ENCODE measurements at places on chromosomes 4 and X.

GRCh38 chr4:891747-892146 is 40.4 kb downstream of the GAK start:
- no peak for DNase-seq

- DNase-seq, result no peak
These were observed 20.1 kb downstream of the SLC7A11 start for GRCh38 chr4:138222046-138222445.

GRCh38 chrX:97547877-97548578 is 664.3 kb downstream of the RPA4 start:
- no peak for DNase-seq

- DNase-seq, result no peak
These were observed 127.1 kb downstream of the RBM46 start for GRCh38 chr4:154908168-154908567.

- DNase-seq, result no peak
These were observed 589 bp upstream of the NEUROG2 start for GRCh38 chr4:112516471-112517066.

GRCh38 chr4:24473309-24473721 is 111.0 kb downstream of the DHX15 start:
- DNase-seq, result no peak

DNA sequence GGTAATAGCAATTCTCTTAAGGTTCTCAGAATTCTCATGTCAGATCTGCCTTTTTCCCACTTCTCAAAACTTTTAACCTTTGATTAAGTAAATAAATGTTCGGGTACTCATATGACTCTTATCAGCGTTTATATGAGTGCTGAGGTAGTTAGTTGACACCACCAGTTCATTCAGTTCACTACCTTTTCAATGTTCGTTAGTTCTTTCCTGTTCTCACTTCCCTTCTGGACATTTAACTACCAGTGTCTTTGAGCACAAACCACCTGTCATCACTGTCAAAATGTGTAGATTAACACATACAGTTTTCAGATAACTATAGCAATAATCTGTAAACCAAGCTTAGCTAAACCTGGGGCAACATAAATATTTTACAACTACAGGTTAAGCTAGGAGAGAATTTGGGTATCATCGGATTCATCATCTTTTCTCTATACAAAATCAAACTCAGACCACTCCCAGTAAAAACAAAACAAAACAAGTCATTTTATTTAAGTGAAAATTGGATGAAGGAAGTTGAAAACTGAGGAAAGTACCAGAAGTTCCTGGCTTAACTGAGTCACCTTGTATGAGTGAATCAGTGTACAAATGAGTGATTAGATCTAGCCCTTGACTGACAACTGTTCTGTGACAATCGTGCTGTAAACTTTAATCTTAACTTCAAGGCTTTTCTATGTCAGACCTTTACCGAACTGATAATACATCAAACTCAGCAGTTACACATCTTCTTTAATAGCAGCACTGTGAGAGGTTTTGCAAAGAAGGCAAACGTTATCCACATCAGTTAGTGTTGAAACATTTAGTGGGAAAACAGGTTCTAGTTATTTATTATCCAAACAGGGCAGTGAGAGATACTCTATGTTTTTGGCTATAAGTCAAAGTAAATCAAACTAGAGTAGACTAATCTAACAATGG is 41.9 kb downstream of the ARHGEF38 start:
- DNase-seq, result no peak

DNA sequence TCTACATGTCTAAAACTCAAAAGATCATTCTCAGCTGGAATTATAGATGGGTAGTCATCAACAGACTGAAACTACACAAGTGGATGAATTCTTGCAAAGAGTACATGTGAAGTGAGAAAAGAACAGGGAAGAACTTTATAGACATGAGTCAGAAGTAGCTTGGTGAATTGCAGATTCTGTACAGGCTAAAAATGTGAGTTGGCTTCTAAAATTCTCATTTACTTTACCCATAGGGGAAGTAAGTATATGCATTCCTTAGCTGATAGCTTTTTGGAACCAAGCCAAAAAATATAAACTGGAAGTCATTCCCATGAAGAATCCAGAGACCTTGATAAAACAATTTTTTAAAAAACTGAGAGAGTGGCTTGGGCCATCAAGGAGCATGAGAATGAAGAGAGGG is 584.2 kb upstream of the FTHL17 start:
- no peak for DNase-seq

DNA sequence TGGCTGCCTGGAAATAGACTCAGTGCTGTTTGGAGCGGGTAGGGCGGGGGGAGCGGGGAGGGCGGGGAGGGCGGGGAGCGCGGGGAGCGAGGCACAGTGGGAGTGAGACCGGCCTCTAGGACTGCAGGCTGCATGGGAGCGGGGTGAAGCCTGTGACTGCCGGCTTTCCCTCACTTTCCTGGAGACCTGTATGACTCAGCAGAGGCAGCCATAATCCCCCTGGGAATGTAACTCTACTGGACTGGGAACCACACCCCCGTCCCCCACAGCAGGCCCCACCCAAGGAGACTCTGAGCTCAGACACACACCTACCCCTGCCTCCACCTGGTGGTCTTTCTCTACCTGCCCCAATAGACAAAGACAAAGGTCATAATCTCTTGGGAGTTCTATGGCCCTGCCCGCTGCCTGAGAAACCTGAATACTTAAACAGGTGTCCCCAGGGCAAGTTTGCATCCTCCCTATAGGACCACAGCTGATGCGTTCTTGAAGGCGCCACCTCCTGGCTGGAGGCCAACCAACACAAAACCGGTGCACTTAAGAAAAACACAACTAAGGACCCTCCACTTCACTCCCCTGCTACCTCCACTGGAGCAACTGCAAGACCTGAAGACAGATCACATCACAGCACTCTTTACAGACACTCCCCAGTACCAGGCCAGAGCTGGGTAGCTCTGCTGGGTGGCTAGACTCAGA is 18.0 kb downstream of the HDAC8 start:
- no peak for DNase-seq

DNA sequence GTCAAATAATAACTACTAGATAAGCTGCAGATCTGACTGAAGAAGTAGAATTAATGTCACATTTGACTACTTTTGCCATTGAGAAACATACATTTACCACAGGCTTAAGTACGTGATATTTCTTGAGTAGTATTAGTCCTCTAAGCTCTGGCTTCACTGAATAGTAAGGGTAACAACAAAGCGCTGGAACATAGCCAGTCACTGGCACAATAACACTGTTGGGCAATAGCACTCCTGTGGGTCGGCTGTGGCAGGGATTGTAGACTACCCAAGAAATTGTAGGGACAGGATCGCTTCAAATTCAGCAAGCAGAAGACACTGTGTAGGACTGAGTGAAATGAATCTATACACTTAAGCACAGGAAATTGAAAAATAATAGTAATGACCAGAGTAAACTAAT is 27.1 kb upstream of the IL15 start:
- DNase-seq, result no peak

DNA sequence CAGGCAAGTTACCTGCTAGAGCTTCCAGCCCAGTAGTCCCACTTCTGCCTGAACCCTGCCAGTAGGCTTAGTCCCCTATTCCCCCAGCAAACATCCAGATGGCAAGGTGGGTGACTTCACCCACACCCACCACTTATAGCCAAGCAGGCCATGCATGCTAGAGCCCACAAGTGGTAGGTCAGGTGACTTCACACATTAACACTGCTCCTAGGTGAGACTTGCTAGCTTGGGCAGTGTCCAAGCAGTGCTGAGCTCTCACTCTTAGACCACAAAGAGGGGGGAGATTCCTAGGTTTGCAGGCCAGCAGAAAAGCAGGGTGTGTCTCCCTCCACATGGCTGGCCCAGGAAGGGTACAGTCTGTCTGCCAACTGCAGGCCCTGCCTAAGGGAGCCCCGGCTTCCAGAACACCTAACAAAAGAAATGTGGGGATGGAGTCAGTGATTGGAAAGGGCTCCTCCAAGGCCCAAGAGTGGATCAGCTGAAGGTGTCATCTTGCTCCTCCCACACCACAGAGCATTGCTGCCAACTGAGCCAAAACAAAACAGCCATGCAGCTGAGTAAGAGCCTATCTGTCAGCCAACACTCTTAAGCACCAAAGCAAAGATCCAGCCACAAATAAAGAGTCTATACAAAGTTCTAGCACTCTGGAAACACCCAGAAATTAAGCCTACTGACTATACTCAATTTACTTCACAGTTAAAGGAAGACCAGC is 158.1 kb upstream of the USP38 start:
- DNase-seq, result no peak

- no peak for DNase-seq
These were observed 49.9 kb upstream of the CPEB2 start for GRCh38 chr4:14952352-14952751.

DNA sequence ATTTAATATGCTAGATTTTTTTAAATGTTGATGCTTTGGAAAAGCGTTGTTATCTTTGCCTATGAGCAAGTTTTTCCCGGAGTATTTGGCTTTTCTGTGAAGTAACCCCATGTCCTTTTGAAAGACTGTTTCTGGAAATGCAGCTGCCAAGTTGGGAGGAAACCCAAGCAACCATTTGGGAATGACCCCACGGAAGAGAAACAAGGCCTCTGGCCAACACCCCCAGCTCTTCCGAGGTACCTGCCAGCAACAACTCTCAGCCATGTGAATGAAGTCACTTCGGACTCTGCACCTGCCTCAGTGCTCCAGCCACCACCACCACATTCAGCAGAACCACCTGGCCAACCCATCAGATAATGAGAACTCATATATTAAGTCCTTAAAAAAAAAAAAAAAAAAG is 36.2 kb upstream of the DHRSX start:
- DNase-seq, result no peak

DNA sequence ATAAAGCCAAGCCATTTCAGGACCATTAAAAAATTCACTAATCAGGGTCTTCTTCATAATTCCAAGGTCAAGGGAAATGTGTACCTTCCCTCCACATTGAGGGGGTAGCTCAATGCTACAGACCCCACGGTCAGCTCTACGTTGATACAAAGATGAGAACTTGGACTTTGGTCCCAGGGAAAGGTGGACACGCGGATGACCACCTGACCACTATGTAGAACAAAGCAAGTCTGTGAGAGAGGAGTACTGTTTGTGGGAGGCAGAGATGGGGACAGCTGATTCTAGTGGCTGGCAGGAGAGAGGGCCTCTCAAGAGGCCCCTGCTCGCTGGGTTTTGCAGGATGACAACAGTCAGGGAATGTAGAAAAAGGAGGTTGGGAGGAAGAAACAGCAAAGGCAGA is 58.0 kb downstream of the SLC2A9 start:
- DNase-seq, result no peak

- no peak for DNase-seq
These were observed 147.2 kb upstream of the RBPJ start for GRCh38 chr4:26173619-26174018.

DNA sequence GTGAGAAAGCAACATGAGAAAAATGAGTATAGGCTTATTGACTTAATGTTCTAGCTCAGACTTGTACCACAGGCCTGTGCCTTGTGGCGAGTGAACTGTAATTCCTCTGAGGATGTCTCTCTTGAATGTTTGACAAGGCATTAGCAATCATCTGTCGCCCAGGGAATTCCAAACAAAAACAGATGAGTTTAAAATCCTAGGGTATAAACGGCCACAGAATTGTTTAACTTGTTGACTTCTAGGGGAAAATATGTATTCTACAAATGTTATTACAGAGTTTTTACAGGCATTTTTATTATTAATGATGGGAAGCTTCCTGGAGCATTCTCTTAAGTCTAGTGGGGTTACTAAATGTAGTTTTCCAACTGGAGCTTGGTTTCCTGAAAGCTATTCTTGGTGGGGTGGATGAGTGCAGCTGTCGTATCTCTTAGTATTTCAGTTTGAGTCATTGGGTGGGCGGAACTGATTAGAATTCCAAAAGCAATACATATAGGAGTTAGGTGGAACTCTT is 40.6 kb downstream of the ARHGAP10 start:
- DNase-seq, result no peak

DNA sequence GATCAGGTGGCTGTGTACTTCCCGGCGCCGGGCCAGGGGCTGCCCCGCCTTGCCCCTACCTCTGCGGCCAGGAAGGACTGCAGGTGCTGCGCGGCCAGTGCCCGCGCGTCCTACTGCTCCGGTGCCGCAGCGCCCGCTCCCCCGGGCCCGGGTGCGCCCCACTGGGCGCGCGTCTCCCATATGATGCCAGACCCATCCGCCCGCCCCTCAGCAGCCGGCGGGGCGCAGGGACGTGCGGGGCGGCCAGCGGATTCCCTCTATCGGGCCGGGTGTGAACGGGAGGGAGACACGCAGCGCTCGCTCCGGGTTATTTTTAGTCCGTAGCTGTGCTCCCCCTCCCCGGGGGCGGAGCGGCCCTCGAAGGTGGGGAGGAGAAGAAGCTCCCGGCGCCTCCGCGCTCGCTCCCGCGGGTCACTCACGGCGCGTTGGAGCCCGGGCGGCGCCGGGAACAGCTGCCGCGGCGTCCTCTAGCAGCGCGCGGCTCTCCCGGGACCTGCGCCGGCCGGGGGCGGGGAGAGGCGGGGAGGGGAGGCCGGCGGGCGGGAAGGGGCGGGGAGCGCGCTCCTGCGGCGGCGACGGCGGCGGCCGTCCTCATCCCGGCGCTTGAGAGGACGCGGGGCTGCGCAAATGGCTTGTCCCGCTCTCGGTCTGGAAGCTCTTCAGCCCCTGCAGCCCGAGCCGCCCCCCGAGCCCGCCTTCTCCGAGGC is 103.6 kb downstream of the UCHL1 start:
- DNase-seq, result no peak

DNA sequence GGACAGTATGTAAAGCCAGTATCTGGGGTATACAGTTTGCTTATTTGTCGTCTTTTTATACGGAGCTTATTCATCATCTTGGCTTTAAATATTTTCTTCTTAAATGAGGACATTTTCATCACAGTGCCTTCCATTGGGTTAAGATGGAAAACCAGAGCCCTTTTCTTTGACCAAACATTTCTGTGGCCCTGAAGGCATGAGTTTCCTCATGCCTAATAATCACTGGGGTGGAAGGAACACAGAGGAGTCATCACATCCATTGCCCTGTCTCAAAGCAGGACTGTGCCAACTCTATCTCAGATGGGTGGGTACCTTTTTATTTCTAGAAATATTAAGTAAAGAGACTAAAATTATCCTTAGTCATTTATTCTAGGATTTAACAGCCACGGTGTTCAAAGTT is 40.0 kb downstream of the CHRDL1 start:
- no peak for DNase-seq

GRCh38 chr4:38188631-38189101 is 228.5 kb downstream of the PTTG2 start:
- no peak for DNase-seq

- DNase-seq, result no peak
These were observed 189.0 kb upstream of the TTC29 start for GRCh38 chr4:147134536-147135210.

GRCh38 chr4:59629348-59629747 is 1570.8 kb upstream of the ADGRL3 start:
- no peak for DNase-seq

- DNase-seq, result no peak
These were observed 30.9 kb upstream of the TRPC5 start for GRCh38 chrX:112113460-112113859.

Data from activated T-cell treated with anti-CD3 and anti-CD28 coated beads for 4 hours (primary cell).